Activated CD4-positive, alpha-beta T cell treated with anti-CD3 and anti-CD28 coated beads, Interleukin-2, amount 50 U/mL, for 16 hours (primary cell): ENCODE measurements at places on chromosomes 7 and 10.
A peak's percentile ranks its signal among the peaks of the same experiment; 100 is the strongest.

GRCh38 chr10:23493711-23494110 lies 54.8 kb downstream of the OTUD1 start:
- DNase-seq = no peak

GRCh38 chr7:92988941-92989545 lies 128.7 kb downstream of the SAMD9 start:
- no peak for DNase-seq

DNA sequence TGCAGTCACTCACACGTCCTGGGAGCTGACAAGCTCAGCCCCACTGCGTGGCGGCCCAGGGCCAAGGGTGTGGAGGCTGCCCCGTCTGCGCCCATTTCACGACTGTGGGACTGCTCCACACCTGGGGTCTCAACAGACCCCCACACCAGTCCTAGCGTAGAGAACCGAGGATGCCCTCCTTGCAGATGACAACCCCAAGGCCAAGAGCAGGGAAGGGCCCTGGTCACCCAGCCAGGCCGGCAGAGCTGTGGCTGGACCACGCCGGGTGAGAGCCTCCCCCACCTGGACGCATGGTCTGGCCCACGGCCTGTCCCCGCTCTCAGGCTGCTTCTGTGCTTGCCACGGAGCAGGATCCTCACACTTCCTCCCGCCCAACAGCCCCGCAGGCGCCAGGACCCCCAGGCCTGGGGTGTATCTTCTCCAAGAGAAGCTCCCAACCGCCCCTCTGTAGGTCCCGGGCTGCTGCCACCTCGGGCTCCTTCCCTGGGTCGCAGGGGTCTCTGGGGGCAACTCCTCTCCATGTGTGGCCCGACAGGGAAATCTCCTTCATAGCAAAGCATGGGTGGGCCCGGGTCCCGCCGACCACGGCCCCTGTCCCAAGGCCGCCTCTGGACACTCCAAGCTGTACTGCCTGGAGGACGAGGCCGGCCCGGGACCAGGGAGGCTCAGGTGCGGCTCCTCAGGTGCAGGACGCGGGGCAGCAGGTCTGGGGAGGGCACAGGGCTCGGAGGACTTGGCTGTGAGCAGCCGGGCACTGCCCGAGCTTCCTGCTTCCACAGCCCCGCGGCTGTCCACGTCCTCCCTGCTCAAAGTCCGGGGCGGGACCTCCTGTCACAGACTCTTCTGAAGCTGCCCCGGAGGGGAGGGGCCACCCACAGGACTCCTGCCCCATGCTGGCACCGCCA lies 88.8 kb downstream of the FOXL3 start:
- DNase-seq = no peak

GRCh38 chr10:60753817-60754216 lies 24.5 kb upstream of the CDK1 start:
- DNase-seq = no peak

- no peak for DNase-seq
Measured at GRCh38 chr7:82506702-82507101, 63.1 kb upstream of the CACNA2D1 start.

GRCh38 chr10:109957092-109957797 lies 33.9 kb upstream of the XPNPEP1 start:
- no peak for DNase-seq

GRCh38 chr7:28061824-28062196 lies 118.8 kb downstream of the JAZF1 start:
- no peak for DNase-seq

DNA sequence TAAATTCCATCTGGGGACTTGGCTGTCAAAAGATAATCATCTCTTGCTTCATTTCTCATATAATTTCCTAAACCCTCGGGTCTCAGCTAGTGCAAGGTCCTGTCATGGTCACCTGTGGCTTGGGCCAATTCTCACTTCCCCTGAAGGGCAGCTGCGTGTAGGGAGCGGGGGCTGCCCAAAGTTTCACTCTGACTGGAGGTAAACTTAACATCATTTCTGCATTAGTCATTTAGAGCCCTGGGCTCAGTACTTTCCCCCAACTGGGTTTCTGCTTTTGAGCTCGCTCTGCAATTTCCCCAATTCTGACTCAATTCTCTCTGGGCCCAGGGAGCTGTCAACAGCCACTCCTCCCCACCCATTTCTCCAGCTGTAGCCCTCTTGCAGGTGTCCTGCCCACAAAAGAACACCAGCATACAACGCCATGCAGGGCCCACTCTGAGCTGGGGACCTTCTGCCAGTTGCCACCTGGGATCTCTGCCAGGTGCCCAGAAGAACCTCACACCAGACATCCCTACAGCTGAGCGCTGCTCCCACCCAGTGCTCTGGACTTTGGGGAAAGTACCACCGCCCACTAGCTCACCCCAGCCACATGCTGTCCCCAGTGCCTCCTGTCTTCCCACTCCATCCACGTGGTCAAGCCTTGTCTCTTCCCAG lies 37.9 kb downstream of the VOPP1 start:
- DNase-seq = peak; percentile 97

- no peak for DNase-seq
Measured at GRCh38 chr7:104358446-104359132, 30.2 kb downstream of the LHFPL3 start.

- no peak for DNase-seq
Measured at GRCh38 chr10:28783087-28783486, 105.8 kb downstream of the BAMBI start.

DNA sequence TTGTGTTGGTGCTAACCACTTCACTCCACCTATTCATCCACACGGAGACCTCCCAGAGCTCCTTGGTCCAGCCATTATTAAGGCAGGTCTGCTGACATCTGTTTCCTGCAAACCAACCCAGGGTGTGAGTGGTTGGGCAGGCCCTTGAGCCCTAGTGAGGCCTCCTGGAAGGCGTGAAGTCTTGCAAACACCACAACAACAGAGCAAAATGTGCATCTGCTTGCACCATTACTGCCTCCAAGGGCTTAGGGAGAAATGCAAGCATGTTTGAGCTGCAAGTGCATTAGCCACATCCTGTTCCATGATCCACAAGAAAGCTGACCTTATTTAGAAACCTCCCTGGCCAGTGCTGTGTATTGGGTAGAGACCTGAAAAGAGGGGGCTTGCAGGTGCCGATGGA lies 325.5 kb downstream of the GRID1 start:
- DNase-seq = no peak

DNA sequence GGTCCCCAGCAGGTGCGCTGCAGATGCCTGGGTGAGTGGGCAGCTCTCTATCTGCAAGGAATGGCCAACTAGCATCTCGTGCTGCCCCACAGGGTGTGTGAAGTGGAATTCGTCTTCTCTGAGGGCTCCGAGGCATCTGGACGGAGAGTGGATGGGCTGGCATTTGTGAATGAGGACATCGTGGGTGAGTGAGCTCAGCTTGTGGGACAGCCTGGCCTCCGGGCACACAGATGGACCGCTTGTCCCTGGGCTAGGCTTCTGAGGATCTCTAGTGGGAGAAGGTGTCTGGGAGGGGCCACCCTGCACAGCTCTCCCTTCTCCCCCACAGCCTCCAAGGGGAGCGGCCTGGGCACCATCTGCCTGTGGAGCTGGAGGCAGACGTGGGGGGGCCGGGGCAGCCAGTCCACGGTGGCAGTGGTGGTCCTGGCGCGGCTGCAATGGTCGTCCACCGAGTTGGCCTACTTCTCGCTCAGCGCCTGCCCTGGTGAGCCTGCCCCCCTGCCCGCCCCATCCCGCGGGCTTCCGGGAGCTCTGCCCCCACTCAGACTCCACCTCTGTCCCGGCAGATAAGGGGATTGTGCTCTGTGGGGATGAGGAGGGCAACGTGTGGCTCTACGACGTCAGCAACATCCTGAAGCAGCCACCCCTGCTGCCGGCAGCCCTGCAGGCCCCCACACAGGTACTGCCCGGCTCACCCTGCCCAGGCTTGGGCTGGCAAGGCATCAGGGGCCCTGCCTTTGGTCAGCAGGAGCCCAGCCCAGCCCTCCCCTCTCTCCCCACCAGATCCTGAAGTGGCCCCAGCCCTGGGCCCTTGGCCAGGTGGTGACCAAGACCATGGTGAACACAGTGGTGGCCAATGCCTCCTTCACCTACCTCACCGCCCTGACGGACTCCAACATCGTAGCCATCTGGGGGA lies 6.3 kb downstream of the POLR2J start:
- no peak for DNase-seq

DNA sequence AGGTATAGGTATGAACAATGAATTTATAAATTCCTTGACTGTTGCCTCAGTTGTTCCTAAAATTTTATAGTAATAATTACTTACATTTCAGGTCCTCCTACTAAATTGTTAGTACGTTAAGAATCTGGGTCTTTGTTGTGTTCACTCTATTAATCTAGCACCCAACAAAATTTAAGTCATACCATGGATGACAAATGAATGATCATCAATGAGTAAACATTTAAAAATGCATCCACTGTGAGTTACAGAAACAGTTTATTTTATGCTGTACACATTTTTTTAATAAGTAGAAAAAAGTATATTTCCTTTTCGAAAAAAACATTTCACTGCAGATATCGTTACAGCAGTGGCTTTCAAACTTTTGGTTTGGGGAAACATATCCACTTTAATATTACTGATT lies 265.2 kb downstream of the PCLO start:
- DNase-seq = no peak

GRCh38 chr10:90930070-90930837 lies 9.4 kb upstream of the ANKRD1 start:
- no peak for DNase-seq

DNA sequence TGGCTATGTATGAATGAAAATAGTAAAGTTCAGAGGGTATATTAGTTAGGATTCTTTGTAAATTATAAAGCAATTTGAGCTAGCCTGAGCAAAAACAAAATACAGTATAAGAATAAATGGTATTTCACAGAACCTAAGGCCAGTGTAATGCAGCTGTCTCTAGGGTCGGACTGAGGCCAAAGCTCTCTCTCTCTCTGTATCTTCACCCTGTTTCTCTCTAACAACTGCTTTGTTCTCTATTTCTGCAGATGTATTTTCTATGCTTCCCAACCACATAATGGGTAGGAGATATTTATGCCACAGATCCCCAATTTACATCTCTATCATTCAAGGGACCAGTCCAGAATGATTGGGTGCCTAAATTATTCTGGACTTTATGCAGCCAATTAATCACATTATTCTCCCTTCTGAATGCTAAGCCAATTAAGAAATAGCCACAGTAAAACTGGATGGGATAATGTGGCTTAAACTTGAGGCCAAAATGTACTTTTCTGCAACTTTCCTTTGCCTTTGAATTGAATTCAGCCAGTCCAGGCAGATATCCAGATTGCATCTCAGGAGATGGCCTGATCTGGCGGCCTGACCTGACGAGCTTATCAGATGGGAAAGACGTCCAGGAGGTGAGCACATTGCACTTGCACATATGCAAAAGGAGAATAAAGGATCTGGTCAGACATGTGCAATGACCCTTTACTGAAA lies 24.6 kb upstream of the IMMP2L start:
- DNase-seq = no peak

GRCh38 chr10:124619802-124620490 lies 124.2 kb downstream of the FAM53B start:
- no peak for DNase-seq

GRCh38 chr10:90998733-90999511 lies 78.0 kb upstream of the ANKRD1 start:
- no peak for DNase-seq

GRCh38 chr10:109862041-109862440 lies 61.3 kb downstream of the XPNPEP1 start:
- DNase-seq = no peak

- DNase-seq = no peak
Measured at GRCh38 chr7:94149789-94150545, 145.8 kb upstream of the BET1 start.

DNA sequence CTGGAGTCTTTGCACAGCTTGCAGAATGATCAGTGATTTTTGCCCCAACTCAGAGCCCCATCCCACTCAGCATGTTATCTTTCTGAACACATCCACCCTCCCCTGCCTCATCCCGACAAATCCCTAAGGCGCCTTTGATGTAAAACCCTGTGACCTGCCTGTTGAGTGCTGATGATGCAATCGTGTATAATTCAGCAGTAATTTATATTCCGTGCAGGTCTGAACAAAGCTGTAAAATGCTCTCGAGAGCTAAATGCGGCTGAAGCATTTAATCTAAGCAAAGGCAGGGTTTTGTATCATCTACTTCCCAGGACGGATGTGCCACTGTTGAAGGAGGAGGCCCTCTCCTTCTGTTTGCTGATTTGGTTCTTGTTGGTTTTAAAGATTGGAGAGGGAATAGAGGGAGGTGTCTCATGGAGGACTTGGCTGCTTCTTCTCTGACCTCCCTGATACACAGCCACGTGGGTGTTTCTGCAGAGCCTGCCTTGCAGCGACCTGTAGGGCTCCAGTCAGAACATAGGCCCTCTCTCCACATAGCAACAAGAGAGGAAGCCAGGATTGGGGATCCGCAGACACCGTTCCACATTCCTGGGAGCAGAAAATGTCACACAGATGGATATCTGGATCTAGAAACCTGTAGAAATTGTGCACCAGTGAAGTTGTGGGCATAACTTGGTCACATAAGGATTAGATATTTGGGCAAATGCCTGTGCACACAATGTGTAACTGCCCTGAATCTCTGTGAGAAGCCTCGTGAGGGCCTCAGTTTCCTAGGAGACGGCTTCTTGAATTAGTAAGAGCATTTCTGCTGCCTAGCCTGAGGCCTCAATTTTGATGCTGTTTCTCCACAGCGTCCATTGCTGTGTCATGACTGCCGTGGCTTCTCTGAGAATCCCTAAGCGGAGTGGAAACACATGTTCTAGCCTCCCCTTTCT lies 90.2 kb upstream of the AGK start:
- DNase-seq = no peak

- DNase-seq = peak; percentile 89
Measured at GRCh38 chr10:110067960-110068770, 60.4 kb downstream of the ADD3 start.

DNA sequence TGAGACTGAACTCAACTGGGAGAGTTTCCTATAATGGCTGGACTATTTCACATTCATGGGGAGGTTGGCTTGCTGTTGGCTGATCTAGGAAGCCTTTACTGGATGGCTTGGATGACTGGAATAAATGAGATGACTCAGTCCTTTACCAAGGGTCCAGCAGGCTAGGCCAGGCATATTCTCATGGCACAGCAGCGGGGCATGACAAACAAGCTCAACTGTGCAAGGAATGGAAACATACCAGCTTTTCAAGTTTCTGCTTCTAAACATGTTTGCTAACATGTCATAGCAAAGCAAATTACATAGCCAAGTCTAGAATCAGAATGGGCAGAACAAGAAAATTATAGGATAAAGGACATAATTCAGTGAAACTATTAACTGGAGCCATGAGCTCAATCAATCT lies 46.8 kb upstream of the CRTAC1 start:
- DNase-seq = no peak

DNA sequence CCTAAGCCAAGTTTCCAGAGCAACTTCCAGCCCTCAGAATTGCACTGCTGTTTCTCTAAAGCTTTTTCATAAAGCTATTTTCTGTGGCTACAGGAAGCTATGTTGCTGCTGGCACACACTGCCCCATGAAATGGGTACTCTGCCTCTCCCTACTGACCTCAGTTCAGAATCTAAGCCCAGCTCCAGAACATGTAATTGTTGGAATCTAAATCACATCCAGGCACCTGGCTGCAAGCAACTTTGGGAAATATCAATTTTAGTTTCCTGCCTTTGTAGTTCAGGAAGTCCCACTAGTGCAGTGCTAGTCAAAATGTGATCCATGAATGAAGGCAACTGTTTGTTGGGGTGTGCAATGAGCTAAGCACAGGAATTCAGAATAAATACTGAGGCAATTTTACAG lies 226.2 kb downstream of the THSD7A start:
- no peak for DNase-seq
